ENCODE measurements at places on chromosomes 2 and 18.

GRCh38 chr2:191249156-191249813 is 4.1 kb downstream of the MYO1B start:
- DNase-seq: no peak

DNA sequence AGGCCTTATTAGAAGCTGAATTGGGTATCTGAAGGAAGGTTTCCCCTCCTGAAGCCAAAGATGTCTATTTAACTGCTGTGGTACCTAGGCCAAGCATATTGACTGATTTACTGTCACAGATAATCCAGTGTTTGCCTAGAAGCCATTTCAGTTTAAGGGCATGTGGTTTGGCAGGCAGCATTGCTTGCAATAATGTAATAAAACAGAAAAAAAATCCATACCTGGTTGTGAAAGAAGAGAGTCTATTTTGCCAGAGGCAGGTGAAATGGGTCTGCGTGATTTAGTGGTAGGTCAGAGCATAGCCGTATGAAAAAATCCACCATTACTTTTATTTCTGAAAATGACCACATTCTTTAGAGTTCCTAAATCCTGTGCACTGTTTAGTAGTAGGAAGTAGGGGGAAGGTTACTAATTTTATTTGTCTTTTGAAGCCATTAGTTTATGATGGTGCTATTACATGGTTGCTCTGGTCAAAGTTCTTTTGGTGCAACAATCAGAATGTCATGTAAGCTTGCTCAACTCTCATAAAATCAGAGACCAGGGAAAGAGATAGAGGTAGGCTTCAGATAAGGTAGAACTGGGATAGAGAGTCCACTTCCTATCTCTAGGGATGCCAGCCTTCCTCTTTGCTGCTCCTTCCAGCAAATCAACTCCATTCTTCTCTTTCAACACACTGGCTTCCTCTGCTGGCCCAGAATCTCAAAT is 343.4 kb downstream of the GPD2 start:
- no peak for DNase-seq

- DNase-seq: no peak
Measured at GRCh38 chr2:101692041-101692440, 5.5 kb upstream of the MAP4K4 start.

GRCh38 chr2:8575038-8575833 is 106.6 kb upstream of the ID2 start:
- DNase-seq: no peak

- DNase-seq: no peak
Measured at GRCh38 chr2:232659359-232659758, 26.0 kb downstream of the EFHD1 start.

GRCh38 chr2:123061534-123061933 is 963.6 kb upstream of the CNTNAP5 start:
- DNase-seq: no peak

GRCh38 chr2:13128139-13128538 is 411.4 kb downstream of the TRIB2 start:
- DNase-seq: no peak

GRCh38 chr2:134932864-134933526 is 14.4 kb downstream of the CCNT2 start:
- DNase-seq: no peak

All from NCI-H1417 treated with DMSO at 0.1 percent for 48 hours (cell line).